NCI-H460 (cell line): ENCODE measurements at places on chromosomes 2 and 18.

GRCh38 chr18:39299152-39299551 lies 1733.6 kb upstream of the CELF4 start:
- DNase-seq = no peak

- DNase-seq = no peak
Observed at GRCh38 chr2:239164335-239164871, 236.4 kb downstream of the HDAC4 start.

DNA sequence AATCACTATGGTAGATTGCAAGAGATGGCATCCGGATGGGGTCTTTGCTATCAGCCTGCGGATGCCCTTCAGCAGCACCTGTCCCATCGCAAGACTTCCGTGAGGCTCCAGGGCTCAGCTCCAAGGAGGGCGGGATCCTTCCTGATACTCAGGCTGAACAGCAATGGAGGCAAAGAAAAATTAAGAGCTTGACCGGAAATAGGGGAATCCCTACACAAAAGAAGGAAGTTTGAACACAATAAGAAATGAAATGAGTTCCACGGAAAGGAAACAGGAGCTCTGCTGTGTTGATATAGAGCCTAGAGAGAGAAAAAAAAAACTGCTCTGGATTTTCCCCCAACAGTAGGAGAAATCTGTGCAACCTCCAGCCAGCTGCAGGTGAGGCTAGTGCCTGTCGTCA lies 91.9 kb downstream of the ARL4C start:
- DNase-seq = no peak

DNA sequence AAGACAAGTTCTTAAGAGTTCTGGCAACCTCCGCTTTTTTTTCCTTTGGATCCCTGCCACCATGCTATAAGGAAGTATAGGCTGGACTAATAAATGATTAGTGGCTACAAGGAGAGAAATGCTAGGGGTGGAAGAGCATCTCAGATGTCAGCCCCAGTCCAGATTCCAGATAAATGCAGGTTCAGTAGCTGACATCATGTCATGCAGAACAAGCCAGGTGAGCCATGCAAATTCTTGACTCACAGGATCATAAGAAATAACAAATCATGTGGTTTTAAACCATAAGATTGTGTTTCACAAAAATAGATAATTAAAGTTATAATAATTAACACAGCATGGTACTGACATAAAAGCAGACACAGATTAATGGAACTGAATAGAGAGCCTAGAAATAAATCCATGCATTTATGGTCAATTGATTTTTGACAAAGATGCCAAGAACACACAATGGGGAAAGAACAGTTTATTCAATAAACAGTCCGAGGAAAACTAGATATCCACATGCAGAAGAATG lies 152.9 kb upstream of the SESTD1 start:
- no peak for DNase-seq

DNA sequence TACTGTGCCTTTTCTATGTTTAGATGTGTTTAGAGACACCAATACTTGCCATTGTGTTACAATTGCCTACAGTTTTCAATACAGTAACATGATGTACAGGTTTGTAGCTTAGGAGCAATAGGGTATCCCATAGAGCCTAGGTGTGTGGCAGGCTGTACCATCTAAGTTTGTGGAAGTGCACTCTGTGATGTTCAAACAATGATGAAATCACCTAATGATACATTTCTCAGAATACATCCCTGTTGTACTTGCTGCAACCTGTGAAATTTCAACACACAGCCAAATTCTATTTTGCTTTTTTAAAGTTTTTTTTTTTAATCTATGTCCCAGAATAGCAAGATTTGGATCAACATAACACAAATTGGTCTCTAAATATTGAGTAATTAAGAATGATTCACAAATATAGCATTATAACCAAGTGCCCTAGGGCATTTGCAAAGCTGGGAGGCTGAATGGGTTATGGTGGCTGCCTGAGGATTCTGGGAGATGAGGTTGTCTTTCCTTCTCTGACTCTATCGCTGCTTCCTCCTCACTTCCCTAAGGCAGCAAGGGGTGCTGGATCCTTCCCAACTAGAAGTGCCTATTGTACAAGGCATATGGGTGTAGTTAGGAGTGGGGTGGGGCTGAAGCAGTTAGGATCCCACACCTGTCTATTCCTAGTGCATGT lies 78.3 kb downstream of the SKA1 start:
- DNase-seq = no peak

DNA sequence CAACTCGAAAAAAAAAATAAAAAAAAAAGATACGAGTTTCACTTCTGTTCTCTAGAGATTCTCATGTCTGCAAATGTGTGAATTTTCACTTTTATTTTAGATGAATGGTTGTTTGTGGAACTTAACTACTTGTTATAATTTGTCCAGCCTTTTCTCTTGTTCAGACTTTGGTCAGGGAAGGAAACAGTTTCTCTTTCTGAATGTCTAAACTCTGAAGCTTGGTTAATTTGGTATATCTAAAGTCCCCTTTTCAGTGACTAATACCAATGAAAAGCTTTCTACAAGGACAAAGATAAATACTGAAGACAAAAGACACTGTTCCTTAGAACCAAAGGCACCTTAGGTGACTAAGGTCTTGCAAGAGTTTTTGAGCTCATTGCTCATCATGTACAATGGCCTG lies 144.4 kb upstream of the PIEZO2 start:
- DNase-seq = no peak

GRCh38 chr18:24322584-24323136 lies 75.0 kb downstream of the OSBPL1A start:
- no peak for DNase-seq

- peak; percentile 71 for DNase-seq
Observed at GRCh38 chr2:181742922-181743722, 62.8 kb upstream of the NEUROD1 start.

DNA sequence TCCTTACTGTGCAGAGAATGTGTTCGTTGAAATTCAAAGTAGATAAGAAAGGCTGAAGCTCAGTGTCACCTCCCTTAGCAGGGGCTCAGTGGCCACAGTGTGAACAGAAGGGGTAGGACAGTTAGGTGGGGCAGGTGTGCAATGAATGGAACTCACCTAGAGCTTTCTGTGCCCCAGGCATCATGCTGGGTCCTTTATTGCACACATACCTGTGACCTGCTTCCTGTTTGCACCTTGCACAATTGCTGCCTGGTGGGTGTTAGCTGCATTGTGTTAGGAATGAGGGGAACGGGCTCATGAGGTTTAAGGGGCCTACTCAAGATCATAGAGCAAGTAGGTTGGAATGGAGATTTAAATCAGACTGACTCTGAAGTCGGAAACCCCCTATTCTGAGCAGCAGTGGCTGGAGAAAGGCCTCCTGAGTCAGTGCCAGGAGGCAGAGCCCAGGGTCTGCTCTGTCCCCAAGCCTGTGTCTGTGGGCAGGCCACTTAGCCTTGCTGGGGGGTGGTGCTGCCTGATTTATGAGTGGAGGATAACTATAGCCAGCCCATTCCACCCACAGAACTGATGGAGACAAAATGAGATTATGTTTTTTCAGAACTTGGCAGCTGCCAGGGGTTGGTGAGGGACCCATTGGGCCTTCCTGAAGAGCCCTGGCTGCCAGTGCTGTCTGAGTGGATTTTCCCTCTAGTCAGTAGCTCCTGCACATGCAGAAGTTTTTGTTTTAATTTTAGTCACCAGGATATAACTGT lies 76.2 kb downstream of the NPAS2 start:
- DNase-seq = no peak

GRCh38 chr2:61134141-61134540 lies 27.8 kb upstream of the C2orf74 start:
- DNase-seq = no peak

DNA sequence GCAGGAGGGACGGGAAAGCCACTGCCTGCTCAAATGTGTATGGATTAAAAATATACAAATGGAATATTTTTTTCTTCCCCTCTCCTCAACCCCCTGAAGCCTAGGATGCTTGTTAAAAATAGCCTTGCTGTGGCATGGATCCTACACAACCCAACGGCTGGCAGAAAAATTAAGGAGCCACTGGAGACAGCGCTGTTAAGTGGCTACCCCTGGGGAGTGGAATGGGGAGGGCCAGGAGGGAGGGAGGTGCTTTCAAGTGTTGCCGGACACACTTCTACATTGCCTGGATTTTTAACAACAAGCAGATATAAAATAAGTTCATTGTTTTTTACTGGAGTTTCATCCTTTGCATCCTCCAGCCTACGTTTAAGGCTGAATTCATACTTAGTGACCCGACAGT lies 66.6 kb downstream of the ZBTB7C start:
- DNase-seq = no peak
